Right kidney (tissue), 9 donors: ENCODE measurements at places on chromosomes 11 and 22.

GRCh38 chr11:61335355-61335710 is 2.3 kb downstream of the TKFC start:
- no peak for DNase-seq

- peak; percentile 33 for DNase-seq
These were observed 85.7 kb downstream of the SNX19 start for GRCh38 chr11:130830566-130830965.

DNA sequence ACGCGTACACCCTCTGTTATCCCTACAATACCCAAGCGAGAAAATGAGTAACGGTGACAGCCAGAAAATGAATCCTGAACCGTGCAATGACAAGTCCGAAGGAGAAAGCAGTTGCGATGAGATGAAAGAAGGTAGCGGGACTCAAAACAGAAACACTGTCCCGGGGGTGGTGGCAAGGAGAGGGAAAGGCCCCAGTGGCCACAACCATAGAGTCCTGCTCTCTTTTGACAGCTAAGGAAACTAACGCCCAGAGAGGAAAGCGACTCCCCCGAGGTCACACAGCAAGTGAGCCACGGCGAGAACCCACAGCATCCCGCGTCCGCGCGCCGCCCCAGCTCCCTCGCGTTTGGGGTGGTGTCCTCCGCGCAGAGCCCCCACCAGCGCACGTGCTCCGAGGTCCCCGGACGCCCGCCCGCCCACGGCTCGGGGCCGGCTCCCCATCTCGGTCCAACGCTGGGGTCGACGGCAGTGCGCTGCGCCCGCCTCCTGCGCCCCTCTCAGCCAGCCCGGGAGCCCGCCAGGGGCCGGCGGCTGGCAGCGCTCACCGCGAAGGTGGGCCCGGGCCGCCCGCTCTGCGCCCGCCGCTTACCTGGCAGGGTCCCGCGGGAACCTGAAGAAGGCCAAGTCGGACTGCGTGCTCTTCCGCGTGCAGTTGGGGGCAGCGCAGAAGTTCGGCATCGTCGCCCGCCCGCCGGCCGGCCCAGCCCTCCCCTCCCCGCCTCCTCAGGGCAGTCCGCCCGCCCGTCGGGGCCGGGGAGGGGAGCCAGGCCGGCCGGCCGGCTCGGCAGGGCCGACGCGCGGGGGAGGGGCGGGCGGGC is 564 bp downstream of the THAP12 start:
- peak; percentile 74 for DNase-seq

- DNase-seq, result no peak
These were observed 374.6 kb downstream of the CTTN start for GRCh38 chr11:70772950-70773349.

DNA sequence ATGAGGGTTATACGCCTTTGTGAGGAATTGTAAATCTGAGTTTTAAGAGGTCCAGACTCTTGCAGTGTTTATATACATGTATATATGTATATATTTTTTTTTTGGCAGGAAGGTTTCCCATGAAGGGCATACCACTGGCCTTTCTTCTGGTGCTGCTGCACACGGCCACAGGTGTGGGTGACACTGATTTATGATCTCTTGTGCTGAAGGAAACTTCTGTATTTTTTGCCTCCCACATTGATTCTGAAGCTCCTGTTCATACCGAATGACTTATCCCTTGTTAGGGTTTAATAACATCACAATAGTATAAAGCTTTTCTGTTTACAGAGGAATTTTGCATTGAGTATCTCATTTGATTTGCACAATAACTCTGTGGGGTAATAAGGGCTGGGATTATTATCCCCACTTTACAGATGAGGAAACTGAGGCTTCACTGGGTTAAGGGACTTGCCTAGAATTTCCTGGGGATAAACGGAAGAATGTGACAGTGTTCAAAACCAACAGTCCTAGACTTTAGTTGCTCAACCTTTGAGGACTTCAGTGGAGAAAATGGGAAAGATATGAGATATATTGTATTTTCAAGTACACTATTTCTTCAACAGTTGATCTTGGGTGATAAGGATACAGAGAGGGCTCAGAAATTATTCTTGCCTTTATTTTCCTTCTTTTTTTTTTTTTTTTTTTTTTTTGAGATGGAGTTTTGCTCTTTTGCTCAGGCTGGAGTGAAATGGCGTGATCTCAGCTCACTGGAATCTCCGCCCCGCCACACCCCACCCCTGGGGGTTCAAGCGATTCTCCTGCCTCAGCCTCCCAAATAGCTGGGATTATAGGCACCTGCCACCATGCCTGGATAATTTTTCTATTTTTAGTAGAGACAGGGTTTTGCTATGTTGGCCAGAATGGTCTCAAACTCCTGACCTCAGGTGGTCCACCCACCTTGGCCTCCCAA is 70.1 kb downstream of the MICAL2 start:
- DNase-seq, result no peak

DNA sequence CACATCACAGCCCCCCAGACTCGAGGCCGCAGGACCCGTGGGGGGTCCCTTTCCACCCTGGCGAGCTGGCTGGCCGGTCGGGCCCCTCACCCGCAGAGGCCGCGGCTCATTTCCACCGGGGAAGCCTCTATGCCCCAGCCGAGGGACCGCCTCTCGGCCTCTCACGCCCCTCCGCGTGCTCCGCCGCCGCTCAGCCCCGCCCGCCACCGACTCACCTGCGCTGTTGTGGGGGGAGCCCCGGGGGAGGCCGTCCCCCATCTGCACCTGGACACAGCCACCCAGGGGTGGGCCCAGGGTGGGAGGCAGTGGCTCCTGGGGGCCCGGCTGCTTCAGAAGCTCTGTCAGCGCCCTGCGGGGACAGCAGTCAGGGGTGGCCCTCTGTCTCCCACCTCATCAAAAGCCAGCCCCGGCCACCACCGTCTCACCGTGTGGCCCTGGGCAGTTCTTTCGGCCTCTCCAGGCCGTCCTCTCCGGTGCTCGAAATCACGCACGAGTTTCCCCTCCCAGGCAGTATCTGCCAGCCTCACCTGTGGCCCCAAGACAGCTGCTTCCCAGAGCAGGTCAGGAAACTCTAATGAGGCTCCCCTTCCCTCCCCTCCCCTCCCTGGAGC is 3.8 kb downstream of the SHISA8 start:
- no peak for DNase-seq

DNA sequence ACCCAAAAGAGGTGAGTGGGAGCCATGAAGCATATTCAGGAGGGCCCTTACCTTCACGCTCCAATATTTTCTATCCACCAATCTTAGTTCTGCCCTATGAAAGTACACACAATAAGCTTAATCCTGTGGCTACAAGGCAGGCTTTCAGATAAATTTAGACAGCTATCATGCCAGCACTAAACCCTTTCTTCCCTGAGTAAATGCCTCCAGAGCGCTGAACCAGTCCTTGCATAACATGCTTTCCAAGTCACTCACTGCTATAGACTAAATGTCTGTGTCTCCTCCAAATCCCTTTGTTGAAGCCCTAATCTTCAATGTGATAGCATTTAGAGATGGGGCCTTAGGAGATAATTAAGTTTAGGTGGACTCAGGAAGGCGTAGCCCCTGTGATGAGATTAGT is 50.3 kb upstream of the FIBIN start:
- no peak for DNase-seq

DNA sequence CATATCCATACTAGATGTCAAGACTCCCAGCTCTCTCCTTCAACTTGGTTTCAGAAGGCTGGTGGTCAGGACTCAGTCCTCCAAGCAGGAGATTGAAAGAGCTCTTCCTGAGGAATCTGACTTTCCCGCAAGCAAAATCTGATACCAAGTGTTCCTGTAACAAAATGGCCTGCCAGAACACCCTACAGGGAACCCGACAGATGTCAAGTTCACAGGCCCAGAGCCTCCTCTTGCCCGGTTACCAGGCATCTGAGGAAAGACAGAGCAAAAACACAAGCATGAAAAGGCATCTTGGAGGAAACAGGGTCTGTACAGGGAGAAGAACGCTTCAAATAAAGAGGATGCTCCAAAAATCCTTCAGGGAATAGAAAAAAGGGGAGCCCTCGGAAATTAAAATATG is 8.7 kb upstream of the KCNJ5 start:
- no peak for DNase-seq

DNA sequence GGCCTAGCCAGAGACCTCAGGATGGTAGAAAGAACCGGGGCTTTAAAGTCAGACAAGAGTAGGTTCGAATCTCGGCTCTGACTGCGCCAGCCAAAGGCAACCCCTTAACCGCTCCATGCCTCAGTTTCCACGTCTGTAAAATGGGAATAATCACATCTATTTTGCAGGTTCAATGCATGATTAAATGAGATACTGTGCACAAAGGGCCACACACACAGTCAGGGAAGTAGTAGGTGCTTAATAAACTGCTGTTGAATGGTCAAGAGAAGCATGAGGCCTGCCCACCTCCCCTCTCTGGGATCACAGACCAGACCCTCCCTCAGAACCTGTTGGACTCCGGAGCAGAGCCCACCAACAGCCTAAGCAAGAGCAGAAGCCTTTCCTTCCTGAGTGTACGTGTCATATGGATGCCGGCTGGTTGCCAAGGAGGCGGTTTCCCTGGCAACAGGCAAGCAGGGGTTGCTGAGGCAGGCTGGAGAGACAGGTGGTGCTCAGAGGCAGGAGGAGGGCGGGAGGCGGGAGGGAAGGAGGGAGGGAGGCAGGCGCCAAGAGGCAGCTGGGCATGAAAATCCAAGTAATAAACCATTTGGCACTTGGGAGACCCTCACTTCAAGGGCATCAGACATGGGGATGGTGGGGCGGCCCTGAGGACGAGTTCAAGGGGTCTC is 43.9 kb downstream of the NFAM1 start:
- DNase-seq, result no peak

DNA sequence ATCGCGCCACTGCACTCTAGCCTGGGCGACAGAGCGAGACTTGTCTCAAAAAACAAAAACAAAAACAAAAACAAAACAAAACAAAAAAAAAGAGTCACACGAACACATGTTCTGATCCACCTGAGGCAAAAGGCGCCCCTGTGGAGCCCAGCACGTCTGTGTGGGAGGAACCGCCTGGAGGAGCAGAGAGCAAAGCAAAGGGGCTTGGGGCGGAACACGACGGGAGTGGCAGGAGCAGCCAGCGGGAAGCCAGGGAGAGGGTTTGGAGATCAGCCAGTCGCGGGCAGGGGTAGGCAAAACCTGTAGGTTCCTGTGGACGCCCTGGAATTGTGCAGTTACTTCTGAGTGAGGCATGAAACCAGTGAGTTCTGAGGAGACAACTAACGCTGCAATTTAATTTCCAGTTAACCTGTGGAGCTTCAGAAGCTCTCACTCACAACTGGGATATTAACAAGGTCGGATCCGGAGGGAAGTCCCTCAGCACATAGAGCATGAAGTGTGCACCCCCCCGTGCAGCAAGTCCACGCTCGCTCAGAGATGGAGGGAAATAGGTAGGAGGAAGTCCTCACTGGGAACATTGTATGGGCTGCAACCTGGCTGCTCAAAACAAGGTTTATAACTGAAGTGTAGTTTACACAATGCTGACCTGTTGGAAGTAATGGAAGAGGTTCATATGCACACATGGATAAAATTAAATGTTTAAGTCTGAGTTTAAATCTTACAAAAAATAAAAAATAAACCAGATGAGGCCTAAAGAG is 13.2 kb upstream of the USP18 start:
- DNase-seq, result no peak

DNA sequence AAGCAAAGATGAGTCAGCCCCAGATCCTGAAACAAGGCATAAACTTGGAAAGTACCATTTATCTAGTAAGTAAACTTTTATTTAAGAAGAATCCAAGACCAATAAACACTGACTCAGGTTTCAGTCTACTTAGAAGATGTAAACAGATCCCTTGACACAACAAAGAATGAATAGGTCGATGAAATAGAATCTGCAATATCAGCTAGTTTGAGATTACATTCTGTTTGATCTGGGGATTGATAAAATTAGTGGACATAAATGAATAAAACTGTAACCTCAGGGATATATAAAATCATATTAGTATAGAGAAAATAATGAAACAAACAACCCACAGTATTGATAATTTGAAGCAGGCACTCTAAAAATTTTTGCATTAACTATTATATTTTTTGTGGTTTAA is 708.9 kb downstream of the FAM181B start:
- no peak for DNase-seq

GRCh38 chr11:120998581-120998980 is 25.3 kb upstream of the TBCEL start:
- DNase-seq, result no peak

DNA sequence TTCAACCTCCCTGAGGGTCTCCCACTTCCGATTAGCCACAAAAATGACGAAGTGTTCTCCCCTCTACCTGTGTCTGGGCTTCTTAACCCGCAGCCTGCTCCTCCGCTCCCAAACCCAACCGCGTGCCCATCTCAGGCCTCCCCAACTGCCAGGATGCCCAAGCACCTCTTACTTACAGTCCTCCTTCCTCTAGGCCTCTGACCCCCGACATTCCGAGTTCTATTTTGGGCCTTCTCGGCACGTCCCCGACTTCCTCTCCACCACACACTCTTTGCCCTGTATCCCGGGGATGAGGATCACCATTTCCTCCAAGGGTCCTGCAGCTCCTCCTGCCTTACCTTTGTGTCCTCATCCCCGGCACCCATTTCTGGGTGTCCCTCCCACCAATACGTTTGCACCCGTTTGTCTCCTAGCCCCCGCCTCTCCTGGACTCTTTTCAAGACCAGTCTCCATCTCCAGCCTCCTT is 388 bp upstream of the MUS81 start:
- no peak for DNase-seq

GRCh38 chr11:8729837-8730696 is 47.5 kb downstream of the RPL27A start:
- no peak for DNase-seq

- no peak for DNase-seq
These were observed 512 bp downstream of the SH3BP1 start for GRCh38 chr22:37639771-37640590.

DNA sequence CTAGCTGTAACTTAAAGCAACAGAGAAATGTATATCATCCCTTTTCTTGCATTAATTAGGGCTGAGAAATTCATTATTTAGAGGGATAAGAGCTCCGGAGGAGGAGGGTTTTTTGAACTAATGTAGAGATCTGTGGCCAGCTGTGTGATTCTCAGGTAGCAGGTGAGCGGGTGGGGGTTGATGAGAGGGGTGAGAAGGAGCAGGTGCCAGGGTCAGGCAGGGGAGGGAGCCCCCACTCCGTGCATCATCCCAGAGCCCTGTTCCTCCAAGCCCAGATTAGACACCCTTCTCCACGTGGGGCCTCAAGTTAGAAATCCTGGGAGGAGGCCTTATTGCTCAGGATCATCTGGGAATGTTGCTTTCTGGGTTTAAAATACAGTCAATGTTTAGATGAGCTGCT is 24.9 kb downstream of the ZBTB16 start:
- no peak for DNase-seq

- no peak for DNase-seq
These were observed 98.9 kb downstream of the PGR start for GRCh38 chr11:101030692-101031091.

- no peak for DNase-seq
These were observed 47.0 kb downstream of the SBF2 start for GRCh38 chr11:10247011-10247410.

- DNase-seq, result no peak
These were observed 28.8 kb upstream of the CHORDC1 start for GRCh38 chr11:90251599-90251998.
